Non-pigmented ciliary epithelial cell (primary cell): ENCODE measurements at places on chromosomes 6 and 20.

DNA sequence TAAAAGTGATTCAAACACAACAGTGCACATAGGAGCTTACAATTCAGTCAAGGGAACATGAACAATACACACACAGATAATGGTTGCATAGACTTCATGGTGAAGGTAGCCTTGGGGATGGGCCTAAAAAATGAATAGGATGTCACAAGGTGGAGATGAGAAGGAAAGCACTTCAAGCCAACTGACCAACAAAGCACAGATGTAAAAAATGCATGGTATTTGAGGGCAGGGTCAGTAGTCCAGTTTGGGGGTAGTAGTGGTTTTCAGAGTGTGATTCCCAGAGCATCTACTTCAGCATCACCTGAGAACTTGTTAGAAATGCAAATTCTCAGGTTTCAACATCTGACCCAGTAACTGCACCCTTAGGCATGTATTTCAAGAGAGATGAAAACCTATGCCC lies 88.9 kb downstream of the PERP start:
- no peak for DNase-seq

DNA sequence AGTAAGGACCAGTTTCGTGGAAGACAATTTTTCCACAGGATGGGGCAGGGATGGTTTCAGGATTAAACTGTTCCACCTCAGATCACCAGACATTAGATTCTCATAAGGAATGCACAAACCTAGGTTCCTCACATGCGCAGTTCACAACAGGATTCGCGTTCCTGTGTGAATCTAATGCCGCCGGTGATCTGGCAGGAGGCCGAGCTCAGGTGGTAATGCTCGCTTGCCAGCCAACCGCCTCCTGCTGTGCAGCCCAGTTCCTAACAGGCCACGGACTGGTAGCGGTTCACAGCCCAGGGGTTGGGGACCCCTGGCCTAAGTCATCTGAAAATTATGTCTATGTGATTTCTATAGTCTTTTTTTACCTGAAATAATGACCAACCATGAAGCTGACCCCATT lies 217.5 kb downstream of the TMEM200A start:
- DNase-seq: no peak

DNA sequence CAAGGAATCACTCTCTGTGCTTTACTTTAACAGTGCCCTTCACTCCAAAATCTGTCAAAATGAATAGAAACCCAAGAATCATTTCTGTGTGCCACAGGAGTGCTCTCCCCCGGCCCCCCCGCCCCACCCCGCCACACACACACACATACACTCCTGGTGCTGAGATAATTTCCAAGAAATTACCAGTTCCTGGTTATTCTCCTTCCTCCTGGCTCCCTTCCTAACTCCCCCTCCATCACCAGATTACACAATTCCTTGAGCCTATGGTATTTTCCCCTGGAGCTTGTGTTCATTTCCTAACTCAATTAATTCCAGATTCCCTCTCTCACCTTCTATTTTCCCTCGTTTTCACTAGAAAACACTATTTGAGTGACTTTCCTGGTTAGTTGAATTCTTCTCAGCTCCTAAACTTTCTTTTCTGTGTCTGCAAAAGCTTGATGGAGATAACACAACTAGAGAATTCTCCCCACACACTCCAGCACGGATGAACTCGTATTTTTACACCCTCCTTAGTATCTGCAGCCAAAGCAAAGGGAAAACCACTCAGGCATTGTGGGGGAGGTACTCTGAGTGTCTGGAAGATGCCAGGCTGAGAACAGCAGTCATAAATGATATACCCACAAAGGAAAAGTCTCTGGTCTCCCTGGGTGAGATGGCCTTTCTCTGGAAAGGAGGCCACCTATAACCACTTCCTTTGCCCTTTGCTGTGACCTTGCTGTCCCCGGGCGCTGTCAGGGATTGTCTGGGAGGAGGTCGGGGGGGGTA lies 1.9 kb upstream of the SLC24A3 start:
- no peak for DNase-seq

GRCh38 chr6:38638941-38639497 lies 710 bp downstream of the BTBD9 start:
- no peak for DNase-seq

DNA sequence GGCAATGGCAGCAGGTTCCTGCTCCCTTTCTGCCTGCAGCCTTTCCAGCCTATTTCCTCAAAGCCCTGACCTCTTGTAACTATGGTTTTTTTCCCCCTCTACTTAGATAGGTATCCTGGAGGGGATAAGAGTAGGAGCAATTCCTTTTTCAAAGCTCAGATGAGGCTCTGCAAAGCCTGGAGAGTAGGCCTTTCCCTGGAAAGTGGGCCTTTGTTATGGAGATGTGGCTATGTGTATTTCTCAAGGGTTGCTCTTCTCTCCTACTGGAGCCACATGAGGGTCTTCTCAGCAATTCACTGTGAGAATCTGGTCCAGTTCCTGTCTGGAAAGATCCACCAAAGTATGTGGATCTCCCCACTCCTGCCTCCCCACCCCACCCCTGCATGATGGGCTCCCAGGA lies 96.0 kb downstream of the DTD1 start:
- no peak for DNase-seq
